ENCODE measurements at places on chromosomes 16 and 17. TPM values are rescaled to one million over a fixed set of nuclear protein-coding genes. Genes with fewer than 3 reads are reported as not detected.

Gene TLCD2
- 0.09 TPM for total RNA-seq

- H3K27ac ChIP-seq: no peak overlapping the region
- H3K4me1 ChIP-seq: no peaks in the 10 kb centered on the region
- peaks cover 9% of the 10 kb centered on the region for H3K27me3 ChIP-seq
- H3K36me3 ChIP-seq: no peaks in the 10 kb centered on the region
- no peak for DNase-seq
- H3K4me3 ChIP-seq: no peak overlapping the region
Observed at GRCh38 chr17:44376779-44377178, 12.7 kb downstream of the ITGA2B start.

DNA sequence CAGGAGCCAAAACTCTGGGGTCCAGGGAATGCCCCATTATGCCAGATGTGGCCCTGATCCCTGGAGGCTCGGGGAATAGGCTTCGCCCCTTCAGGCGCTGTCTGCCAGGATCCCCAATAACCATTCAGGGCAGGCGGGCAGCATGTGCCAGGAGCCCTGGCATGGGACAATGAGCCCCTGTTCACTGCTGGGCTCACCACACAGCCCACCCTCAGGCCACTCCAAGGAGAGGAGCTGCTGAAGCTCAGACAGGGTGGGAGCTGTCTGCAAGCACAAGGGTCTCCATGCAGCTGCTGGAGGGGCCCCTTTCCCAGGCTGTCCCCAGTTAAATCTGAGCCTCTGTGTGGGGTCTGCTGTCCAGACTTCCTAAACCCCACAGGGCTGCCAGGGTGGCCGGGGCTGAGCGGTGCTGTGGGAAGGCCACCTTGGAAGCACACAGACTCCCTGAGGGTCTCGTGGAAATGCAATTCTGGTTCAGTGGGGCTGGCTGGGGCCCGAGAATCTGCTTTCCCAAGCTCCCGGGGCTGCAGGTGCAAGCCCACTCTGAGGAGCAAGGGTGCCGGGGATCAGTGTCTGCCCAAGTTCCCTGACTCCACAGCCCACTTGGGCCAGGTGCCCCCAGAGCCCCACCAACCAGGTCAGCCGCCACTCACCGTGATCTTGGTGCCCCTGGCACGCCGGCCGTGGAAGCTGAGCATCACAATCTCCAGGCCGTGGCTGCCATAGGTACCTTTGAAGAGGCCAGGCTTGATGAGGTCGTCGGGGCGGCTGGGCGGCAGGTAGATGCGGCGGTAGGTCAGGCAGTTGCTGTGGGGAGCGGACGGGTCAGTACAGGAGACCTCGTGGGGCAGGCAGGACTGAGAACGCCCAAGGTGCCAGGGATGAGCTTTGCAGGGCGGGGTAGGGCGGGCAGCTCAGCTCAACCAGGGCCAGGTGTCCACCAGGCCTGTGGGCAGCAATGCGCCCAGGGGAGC, 17.7 kb upstream of the C16orf95 start:
- peaks cover 28% of the 10 kb centered on the region for H3K36me3 ChIP-seq
- no peak for DNase-seq
- no peak overlapping the region for H3K4me3 ChIP-seq
- H3K4me1 ChIP-seq: peaks cover 20% of the 10 kb centered on the region
- H3K27me3 ChIP-seq: no peaks in the 10 kb centered on the region

Gene TANC2
- total RNA-seq: 7.9 TPM

Gene ASGR1
- 2.6 TPM for total RNA-seq

GRCh38 chr17:80036715-80037477, 454 bp downstream of the CCDC40 start:
- DNase-seq: peak; percentile 33
- H3K4me3 ChIP-seq: peak overlapping the region; percentile 79
- peaks cover 8% of the 10 kb centered on the region for H3K27me3 ChIP-seq
- H3K36me3 ChIP-seq: no peaks in the 10 kb centered on the region

DNA sequence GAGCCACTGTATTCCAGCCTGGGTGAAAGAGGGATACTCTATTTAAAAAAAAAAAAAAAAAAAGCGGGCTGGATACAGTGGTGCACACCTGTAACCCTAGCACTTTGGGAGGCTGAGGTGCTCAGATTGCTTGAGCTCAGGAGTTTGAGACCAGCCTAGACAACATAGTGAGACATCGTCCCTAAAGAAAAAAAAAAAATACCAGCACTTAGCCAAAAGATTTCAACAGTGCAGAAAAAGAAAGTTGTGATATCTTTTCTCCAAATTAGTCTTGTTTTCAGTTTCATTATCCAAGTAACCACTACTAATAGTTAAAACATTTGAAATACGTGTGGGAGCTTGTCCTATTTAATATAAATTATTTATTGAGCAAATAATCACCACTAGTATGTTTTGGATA, 48.7 kb downstream of the TENT4B start:
- no peak overlapping the region for H3K27ac ChIP-seq
- H3K4me1 ChIP-seq: peaks cover 64% of the 10 kb centered on the region
- H3K4me3 ChIP-seq: no peak overlapping the region
- H3K27me3 ChIP-seq: no peaks in the 10 kb centered on the region

DNA sequence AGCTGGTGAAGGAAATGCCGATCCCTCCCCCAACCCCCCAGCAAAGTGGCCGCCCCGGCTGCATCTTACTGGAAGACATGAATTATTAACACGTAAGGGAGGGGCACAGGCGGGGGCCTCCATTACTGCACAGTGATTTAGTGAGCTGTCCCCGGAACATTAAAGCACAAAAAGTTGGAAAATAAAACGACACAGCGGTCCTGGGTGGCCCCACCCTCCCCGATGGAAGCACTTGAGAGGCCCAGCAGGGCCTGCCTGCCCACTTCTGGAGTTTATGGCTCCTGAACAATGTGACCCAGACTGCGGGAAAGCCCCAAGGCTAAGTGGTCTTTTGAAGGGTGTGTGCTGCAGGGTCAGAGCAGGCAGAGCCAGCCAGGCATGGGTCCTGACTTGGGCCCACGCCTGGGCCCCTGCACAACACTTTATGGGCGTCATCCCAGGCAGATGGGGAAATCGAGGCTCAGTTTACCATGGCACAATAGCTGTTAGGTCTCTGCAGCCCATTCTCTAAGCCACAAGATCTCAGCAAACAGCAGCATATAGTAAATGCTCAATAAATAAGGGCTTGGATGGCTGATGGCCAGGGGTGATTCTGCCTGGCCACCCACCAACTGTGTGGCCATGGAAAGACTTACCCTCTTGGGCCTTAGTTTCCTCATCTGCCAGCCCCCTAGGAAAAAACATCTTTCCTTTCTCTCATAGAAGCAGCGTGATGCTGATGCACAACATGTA, 22.8 kb downstream of the CCDC102A start:
- H3K4me3 ChIP-seq: no peak overlapping the region
- no peaks in the 10 kb centered on the region for H3K27me3 ChIP-seq
- no peak for DNase-seq
- H3K36me3 ChIP-seq: peaks cover 2% of the 10 kb centered on the region

- no peaks in the 10 kb centered on the region for H3K36me3 ChIP-seq
- no peaks in the 10 kb centered on the region for H3K27me3 ChIP-seq
- no peak overlapping the region for H3K4me3 ChIP-seq
- H3K4me1 ChIP-seq: no peaks in the 10 kb centered on the region
Observed at GRCh38 chr16:5867250-5867649, 769.7 kb upstream of the EEF2KMT start.

Gene CTRB2
- total RNA-seq: not detected

Gene CRISPLD2
- not detected for total RNA-seq

Gene CDC42EP4
- 1.1 TPM for total RNA-seq

GRCh38 chr16:85674828-85675227, 13.9 kb downstream of the GINS2 start:
- peak overlapping the region; percentile 78 for H3K27ac ChIP-seq
- peaks cover 43% of the 10 kb centered on the region for H3K36me3 ChIP-seq
- H3K27me3 ChIP-seq: no peaks in the 10 kb centered on the region
- peaks cover 6% of the 10 kb centered on the region for H3K4me1 ChIP-seq

GRCh38 chr16:63876103-63876502, 1245.8 kb downstream of the CDH11 start:
- no peaks in the 10 kb centered on the region for H3K27me3 ChIP-seq
- no peak overlapping the region for H3K4me3 ChIP-seq
- no peaks in the 10 kb centered on the region for H3K4me1 ChIP-seq
- no peak overlapping the region for H3K27ac ChIP-seq
- H3K36me3 ChIP-seq: no peaks in the 10 kb centered on the region

Gene CPHXL2
- total RNA-seq: not detected

DNA sequence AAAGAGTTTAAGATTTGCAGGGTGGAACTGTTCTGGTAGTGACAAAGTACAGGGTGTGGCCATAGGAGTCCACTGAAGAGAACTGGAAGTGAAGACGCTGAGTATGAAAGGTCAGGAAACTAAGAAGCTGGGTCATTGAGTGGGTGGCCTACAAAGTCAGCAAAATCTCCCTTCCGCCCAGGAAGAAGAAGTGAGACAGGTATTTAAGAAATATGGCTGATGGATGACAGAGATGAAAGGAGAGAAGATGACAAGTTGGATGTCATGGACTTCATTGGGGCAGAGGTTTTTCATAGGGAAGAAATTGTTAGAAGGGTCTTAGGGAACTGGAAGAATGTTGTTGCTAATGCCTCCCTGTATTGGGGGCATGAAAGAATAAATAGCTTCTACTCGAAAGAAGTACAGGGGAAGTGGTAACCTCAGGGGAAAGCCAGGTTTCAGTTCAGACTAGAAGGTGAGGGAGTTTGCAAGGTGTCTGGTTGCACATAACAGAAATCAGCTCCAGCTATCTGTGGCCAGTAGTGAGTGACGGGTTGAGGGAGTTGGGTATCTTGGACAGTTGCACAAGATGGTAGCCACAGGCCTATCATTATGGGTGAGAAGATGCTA, 33.6 kb upstream of the MED13 start:
- peak; percentile 31 for DNase-seq
- H3K27ac ChIP-seq: peak overlapping the region; percentile 43
- H3K27me3 ChIP-seq: no peaks in the 10 kb centered on the region
- no peak overlapping the region for H3K4me3 ChIP-seq

Gene SEC14L1
- 79.7 TPM for total RNA-seq

Gene STAC2
- 0.47 TPM for total RNA-seq

Gene TM4SF5
- total RNA-seq: not detected

Gene TMEM100
- not detected for total RNA-seq

DNA sequence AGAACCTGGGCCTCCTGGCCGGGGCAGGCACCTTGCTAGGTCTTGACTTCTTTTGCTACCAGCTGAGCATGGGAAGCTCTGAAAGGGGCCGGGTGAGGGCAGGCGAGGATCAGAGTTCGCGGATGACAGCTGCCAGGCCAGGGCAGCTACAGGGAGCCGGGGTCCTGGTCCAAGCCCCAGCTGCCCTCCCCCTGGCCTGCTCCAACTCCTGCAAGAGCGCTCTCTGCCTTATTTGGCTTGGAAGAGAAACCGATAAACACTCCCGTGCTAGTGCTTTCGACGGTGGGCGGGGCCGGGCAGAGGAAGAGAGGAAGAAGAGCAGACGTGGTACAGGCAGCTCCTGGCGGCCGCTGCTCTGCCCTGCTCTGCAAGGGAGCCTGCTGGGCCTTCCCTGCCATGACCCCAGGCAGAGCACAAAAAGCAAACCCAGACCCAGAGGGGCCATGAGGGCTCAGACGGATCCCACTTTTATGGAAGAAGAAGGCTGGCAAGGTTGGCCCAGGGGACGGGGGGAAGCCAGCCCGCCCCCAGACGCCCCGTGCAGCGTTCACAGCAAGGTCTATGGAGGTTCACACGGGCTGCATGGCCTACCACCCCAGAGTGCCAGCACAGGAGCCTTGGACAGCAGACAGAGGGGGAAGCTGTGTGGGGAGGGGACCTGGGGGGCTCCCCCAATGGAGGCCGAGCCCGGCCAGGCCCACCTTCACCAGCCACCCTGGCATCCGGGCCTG, 25.6 kb downstream of the PIEZO1 start:
- H3K27ac ChIP-seq: peak overlapping the region; percentile 30
- H3K36me3 ChIP-seq: peaks cover 2% of the 10 kb centered on the region
- no peaks in the 10 kb centered on the region for H3K27me3 ChIP-seq

Gene TEKT1
- total RNA-seq: not detected

DNA sequence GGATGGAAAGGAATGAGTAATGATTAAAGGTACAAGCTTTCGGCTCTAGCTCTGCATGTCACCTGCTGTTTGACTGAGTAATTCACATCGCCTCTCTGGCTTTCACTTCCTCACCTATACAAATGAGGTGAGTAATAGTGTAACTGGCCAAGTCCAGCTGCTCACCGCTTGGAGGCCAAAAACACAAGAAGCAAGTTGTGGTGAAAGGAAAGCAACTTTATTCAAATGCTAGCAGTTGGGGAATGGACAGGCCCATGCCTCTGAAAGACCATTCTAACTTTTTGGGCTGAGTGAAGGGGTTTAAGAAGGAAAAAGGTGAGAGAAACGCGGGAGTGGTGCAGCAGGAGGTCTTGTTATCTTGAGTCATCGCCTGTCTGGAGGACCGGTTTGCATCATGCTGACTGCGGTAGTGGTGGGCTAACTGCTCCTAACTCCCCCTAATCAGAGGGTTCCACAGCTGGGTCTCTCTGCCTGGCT, 45.7 kb upstream of the CSNK2A2 start:
- no peaks in the 10 kb centered on the region for H3K36me3 ChIP-seq
- peaks cover 27% of the 10 kb centered on the region for H3K27me3 ChIP-seq
- H3K4me1 ChIP-seq: peaks cover 2% of the 10 kb centered on the region
- no peak overlapping the region for H3K27ac ChIP-seq
- no peak overlapping the region for H3K4me3 ChIP-seq

GRCh38 chr17:65559461-65559803, 2.0 kb downstream of the AXIN2 start:
- H3K27me3 ChIP-seq: peaks cover 4% of the 10 kb centered on the region
- DNase-seq: no peak
- no peaks in the 10 kb centered on the region for H3K36me3 ChIP-seq

DNA sequence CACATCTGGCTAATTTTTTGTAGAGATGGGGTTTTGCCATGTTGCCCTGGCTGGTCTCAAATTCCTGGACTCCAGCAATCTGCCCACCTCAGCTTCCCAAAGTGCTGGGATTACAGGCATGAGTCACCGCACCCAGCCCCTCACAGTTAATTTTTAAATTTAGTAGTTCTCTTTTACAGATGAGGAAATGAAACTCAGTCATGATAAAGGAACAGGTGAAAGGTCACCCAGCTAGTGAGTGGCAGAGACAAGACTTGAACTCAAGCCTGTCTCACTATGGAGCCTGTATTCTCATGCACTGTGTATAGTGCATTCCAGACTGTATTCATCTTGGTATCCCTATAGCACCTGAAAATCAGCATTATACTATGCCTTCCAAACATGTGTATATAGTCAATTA, 77.1 kb upstream of the WSB1 start:
- no peaks in the 10 kb centered on the region for H3K36me3 ChIP-seq
- no peaks in the 10 kb centered on the region for H3K27me3 ChIP-seq
- DNase-seq: no peak
- H3K4me3 ChIP-seq: no peak overlapping the region

Gene CDC6
- 118 TPM for total RNA-seq
